ENCODE measurements at places on chromosomes 3 and 15.

DNA sequence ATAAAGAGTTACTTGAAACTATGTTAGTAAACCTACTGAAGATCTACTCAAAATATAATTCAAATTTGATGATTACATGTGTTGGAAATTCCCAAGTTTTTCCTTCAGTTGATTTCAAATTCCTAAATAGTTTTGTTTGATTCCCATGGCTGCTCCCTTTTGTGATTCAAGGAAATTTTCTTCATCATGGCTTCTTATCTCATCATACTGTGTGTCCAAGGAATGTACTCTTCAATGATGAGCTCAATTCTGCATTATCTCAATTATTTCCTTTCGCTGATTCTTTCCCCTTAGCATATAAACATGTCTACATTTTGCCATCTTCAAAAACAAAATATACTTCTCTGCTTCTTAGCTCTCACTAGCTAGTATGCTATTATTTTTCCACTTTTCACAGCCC is 460.4 kb upstream of the NAALADL2 start:
- DNase-seq, result no peak

GRCh38 chr15:51861557-51862359 is 32.3 kb downstream of the TMOD3 start:
- DNase-seq, result no peak

DNA sequence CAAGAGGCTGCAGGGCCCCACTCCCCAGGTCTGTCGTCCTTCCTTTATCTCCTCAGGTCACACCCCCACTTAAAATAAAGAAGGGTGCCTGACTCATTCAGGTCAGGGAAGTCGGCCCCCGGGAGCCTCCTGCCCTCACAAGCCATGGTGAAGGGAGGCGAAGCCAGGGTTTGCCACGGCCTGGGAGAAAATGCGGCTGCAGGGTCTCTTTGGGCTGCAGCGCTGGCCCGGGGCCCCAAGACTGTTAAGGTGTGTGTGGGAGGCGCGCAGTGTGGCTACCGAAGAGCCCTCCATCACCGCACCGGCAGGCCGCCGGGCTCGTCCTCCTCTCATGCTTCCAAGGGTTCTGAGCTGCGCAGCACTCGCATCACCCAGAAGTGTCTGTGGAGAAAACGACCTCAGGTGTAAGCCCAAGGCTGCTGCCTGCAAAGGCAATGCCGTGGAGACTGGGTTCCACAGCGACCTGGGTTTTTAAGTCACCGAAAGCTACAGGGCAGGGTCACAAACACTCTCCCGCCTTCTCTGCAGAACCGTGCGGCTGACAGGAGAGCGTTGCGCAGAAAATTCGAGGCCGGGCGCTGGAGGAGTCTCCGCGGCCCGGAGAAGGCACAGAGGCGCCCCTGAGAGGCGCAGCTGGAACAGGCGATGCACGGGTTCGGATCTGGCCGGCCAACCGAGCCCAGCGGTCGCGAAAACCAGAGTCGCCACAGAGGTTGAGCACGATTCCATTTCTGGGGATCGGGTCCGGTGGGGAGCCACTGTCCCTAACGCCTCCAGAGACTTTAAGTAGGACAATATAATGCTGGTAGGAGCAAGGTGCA is 8.7 kb downstream of the FOXL2 start:
- no peak for DNase-seq

- no peak for DNase-seq
These were observed 247.8 kb upstream of the PEX5L start for GRCh38 chr3:180284331-180285110.

DNA sequence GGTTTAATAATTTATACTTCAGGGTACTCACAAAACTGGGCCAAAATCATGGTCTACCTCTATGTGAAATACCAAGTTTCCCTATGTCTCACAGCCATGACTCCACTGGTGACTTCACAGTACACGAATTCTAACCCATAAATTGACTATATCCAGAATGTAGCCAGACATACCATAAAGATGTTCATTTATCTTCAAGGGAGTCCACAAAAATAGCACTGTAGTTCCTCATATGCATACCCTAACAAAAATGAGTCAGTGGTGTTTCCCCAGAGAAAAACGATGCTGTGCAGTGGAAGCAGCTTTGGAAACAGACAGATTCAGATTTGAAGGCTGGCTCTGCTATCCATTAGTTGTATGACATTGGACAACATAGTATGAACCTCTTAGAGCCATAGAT is 438.8 kb downstream of the FHIT start:
- no peak for DNase-seq

Data from RCC 7860 (cell line).